ENCODE measurements at places on chromosomes 7 and 10. TPM values are rescaled to one million over a fixed set of nuclear protein-coding genes. Genes with fewer than 3 reads are reported as not detected.

SPDYE5 gene
- total RNA-seq = not detected

ENTPD1 gene
- total RNA-seq = 64.6 TPM

PIP gene
- total RNA-seq = not detected

MAPK8 gene
- total RNA-seq = 42.3 TPM

FAM25A gene
- not detected for total RNA-seq

RASSF4 gene
- total RNA-seq = 40.9 TPM

ATOH7 gene
- total RNA-seq = not detected

SRGN gene
- 225 TPM for total RNA-seq

EFCAB10 gene
- total RNA-seq = 1.6 TPM

CFTR gene
- 28.0 TPM for total RNA-seq

LBX1 gene
- total RNA-seq = not detected

RPEL1 gene
- total RNA-seq = not detected

DNA sequence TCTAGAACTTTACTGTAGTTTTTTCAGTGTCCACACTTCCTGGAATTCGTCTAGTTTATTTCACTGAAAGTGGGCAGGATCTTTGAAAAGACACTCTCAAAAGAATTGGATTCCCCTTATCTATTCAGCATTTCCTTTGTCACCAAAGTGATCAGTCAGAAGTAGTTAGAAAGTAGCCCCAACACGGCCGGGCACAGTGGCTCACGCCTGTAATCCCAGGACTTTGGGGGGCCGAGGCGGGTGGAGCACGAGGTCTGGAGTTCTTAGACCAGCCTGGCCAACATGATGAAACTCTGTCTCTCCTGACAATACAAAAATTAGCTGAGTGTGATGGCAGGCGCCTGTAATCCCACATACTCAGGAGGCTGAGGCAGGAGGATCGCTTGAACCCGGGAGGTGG is 69.0 kb upstream of the KMT2C start:
- H3K4me3 ChIP-seq = no peak overlapping the region
- H3K36me3 ChIP-seq = no peaks in the 10 kb centered on the region
- H3K27ac ChIP-seq = no peak overlapping the region
- H3K4me1 ChIP-seq = no peaks in the 10 kb centered on the region

DNA sequence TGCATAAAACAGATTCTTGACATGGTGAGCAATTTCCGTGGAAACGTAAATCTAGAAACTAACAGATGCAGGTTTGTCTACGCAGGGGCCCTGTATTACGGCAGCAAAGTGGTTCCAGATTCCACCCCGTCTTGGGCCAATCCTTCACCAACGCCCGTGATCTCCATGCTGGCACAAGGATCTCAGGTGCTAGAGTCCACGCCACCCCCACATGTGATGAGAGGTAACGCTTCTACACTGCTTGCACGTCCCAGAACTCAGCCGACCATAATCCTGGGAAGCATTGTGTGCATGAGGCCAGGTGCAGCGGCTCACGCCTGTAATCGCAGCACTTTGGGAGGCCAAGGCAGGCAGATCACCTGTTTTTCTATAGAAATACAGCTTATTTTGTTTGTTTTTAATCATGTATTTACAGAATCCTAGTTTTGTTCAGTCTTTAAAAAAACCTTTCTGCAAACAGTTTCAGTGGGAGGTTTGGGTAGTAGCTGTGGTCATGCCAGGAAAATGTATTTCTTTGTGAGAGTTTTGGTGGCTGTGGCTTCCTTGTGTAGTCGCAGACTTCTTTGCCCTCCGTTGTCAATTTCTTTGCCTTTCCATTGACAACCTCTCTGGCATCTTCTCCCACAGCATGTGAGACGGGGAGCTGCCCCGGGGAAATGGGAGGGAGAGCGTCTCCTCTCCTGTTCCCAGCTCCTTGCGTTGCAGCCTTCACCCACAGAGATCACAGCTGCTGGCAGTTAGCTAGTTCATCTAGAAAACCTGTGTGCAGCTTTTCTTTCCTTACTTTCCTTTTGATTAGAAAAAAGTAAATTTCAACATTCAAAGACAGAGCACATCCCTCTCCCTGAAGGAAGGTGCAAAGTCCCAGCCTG is 35.7 kb downstream of the ITIH2 start:
- H3K27me3 ChIP-seq = no peaks in the 10 kb centered on the region
- no peaks in the 10 kb centered on the region for H3K36me3 ChIP-seq
- no peak overlapping the region for H3K27ac ChIP-seq
- no peak overlapping the region for H3K4me3 ChIP-seq
- DNase-seq = no peak

- no peak overlapping the region for H3K4me3 ChIP-seq
- H3K4me1 ChIP-seq = peaks cover 22% of the 10 kb centered on the region
- DNase-seq = no peak
- H3K27ac ChIP-seq = no peak overlapping the region
- no peaks in the 10 kb centered on the region for H3K36me3 ChIP-seq
These were observed 35.8 kb upstream of the GRID1 start for GRCh38 chr10:86402283-86402941.

GRCh38 chr10:56551037-56551436 is 190.0 kb upstream of the ZWINT start:
- no peak overlapping the region for H3K4me3 ChIP-seq
- H3K4me1 ChIP-seq = no peaks in the 10 kb centered on the region
- H3K27ac ChIP-seq = no peak overlapping the region
- H3K27me3 ChIP-seq = no peaks in the 10 kb centered on the region
- no peak for DNase-seq

DNA sequence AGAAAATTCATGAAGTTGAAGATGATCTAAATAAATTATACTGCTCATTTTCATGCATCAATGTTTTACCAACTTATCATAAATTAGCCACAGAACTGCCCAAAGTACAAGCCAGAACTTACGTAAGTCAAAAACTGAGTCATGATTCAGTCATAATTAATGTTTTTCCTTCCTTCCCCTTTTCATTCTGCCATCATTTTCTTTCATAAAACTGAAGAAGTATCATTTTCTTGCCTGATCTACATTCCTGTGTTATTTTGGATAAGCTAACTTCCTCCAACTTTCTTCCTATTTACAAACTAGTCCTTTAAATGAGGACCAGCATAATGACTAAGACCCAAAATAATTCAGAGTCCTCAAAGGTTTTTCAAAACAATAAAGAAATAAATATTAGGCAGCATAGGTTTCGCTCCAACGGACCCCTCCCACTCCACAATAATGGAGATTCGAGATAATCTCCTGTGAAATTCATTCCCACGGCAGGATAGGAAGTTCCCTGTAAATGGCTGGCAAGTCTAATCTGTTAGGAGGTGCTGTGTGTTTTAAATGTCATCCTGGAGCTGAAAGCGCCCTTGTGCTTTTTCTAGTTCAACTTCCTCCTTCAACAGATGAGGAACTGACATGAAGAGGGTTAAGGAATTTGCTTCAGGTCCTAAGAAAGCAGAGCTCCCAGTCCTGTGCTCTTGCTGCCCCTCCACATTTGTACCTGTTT is 218.9 kb downstream of the DOCK4 start:
- peak overlapping the region; percentile 63 for H3K27ac ChIP-seq
- no peak overlapping the region for H3K4me3 ChIP-seq
- H3K36me3 ChIP-seq = peaks cover 18% of the 10 kb centered on the region
- H3K4me1 ChIP-seq = peaks cover 21% of the 10 kb centered on the region
- DNase-seq = no peak

- DNase-seq = no peak
- no peak overlapping the region for H3K4me3 ChIP-seq
- H3K27me3 ChIP-seq = no peaks in the 10 kb centered on the region
- no peak overlapping the region for H3K27ac ChIP-seq
These were observed 54.6 kb upstream of the NANOS1 start for GRCh38 chr10:118974951-118975350.

DNA sequence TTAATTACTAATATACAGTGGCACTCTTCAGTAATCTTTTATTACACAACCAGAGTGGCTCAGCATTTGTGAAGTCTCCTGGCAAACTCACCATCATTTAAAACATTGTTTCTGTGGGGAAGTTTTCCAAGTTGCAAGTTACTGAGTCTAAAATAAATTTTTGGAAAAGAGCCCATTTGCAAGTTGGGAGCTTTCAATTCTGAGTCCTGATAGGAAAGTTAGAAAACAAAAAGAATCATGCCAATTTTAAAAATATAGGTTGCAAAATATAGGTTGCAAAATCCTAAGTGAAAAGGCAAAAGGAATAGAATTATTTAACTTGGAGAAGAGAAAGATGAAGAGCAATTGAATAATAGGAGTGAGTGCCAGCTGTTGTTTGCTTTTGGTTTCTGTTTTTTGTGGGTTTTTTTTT is 378.8 kb upstream of the C7orf33 start:
- H3K36me3 ChIP-seq = no peaks in the 10 kb centered on the region
- H3K4me1 ChIP-seq = no peaks in the 10 kb centered on the region
- DNase-seq = no peak
- H3K4me3 ChIP-seq = no peak overlapping the region

DNA sequence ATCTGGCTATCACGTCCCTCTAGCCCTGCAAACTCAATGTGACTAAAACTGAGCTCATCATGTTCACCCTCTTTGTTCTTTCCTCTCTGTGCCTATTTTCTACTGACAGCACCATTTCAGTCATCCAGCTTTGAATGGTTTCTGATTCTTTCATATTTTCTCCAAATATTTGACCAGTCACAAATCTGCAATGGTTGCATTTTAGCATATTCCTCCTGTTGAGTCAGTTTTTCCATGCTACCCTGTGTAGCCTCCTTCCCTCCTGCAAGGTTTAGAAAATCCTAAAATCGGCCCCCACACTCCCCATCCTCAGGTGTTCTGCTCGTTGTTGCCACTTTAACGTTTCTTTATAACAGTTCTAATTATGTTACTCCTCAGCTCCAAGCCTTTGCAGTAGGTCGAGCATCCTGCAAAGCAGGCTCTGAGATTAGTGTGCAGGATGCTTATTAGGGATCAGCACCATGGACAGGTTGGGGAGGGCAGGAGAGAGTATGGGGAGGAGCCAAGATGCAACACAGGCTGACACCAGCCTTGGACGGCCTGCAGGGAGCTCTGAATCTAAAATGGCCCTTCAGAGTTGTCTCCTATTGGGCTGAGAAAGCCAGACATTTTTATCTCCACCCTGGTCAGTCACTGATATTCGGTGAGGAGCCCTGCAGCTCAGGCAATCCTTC is 531.0 kb upstream of the COBL start:
- H3K4me3 ChIP-seq = no peak overlapping the region
- H3K4me1 ChIP-seq = no peaks in the 10 kb centered on the region
- no peak for DNase-seq
- H3K27ac ChIP-seq = no peak overlapping the region

- H3K4me1 ChIP-seq = no peaks in the 10 kb centered on the region
- no peak for DNase-seq
- no peak overlapping the region for H3K27ac ChIP-seq
- H3K4me3 ChIP-seq = no peak overlapping the region
- no peaks in the 10 kb centered on the region for H3K36me3 ChIP-seq
These were observed 95.7 kb downstream of the BICC1 start for GRCh38 chr10:58608351-58608750.

DNA sequence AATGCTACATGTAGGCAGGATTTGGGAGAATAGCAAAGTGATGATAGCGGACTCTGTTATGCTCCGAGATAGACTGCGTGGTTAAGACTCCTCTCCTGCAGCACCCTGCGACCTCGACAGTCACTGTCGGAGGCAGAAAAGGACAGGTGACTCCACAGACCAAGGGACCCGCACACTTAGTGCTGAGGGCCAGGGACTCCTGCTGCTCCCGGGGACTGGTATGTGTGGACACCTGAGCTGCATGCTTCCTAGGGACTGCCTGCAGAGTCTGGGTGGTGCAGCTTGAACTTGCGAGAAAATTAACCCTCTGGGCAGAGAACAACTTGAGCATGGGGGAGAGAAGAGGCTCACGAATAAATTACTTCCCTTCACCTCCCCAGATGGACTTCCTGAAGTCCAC is 407.1 kb upstream of the PFKP start:
- H3K4me3 ChIP-seq = no peak overlapping the region
- no peaks in the 10 kb centered on the region for H3K4me1 ChIP-seq
- DNase-seq = no peak
- H3K27ac ChIP-seq = no peak overlapping the region

DNA sequence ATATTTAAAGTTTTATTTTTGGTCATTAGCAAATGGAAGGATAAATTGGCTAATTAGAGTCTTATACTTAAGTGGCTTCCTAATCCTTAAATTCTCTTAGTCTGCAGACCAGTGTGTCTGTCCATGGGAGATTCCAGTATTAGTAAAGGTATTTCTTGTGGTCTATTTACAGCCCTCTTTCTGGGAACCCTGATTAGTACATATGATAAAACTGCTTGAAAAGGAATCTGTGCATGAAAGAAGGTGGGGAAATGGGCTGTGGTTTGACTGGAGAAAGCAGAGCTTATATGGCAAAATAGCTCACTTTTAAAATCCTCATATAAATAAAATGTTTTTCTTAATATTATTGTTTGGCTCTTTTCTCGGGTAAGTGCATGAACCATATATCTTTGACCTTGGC is 124.5 kb upstream of the RHOBTB1 start:
- H3K4me1 ChIP-seq = no peaks in the 10 kb centered on the region
- H3K27me3 ChIP-seq = no peaks in the 10 kb centered on the region
- H3K36me3 ChIP-seq = no peaks in the 10 kb centered on the region
- H3K4me3 ChIP-seq = no peak overlapping the region

DNA sequence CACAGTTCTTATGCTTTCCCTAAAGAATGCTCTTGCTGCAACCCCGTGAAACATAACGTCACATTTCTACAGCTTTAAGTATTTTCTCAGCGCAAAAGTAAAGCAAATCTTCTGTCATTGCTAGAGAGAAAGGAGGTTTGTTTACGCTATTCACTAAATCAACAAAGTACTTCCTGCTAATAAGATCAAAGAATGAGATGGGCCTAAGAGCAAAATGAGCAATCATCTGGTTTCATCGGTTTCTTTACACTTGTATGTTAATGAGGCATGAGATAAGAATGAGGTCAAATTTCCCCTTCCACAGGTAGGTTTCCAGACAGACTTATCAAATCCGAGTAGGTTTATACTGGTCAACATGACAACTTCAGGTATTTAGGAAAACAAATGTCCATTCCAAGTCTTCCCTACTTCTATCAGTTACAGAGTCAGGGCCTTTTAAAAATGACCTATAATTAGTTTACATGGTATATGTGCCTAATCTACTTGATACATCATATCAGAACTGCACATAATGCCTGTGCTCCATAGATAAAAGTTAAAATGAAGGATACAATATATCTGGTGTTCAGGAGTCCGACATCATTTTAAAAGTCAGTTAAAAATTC is 8.4 kb downstream of the USP6NL start:
- no peaks in the 10 kb centered on the region for H3K36me3 ChIP-seq
- H3K4me3 ChIP-seq = no peak overlapping the region
- no peak overlapping the region for H3K27ac ChIP-seq
- DNase-seq = no peak
- H3K27me3 ChIP-seq = no peaks in the 10 kb centered on the region

DNA sequence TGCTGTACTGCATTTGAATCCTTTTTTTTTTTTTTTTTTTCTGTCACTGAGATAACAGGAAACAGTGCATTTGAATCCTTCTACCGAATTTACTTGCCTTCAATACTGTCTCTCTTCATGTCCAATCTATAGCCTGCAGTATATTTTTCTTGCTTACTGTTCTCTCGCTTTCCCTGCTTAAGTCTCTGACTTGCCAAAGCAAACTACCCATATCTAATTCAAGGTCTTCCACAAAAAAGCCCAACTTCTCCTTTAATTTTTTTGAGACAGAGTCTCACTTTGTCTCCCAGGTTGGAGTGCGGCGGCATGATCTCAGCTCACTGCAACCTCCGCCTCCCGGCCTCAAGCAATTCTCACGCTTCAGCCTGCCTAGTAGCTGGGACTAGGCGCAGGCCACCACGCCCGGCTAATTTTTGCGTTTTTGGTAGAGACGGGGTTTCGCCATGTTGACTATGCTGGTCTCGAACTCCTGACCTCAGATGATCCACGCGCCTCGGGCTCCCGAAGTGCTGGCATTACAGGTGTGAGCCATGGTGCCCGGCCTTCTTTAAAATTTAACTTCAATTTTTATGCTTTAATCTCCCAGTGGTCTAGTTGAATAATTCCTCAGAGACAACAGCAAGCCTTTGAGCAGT is 882 bp downstream of the PDCD11 start:
- H3K27ac ChIP-seq = no peak overlapping the region
